ENCODE measurements at places on chromosomes 1 and 21.

DNA sequence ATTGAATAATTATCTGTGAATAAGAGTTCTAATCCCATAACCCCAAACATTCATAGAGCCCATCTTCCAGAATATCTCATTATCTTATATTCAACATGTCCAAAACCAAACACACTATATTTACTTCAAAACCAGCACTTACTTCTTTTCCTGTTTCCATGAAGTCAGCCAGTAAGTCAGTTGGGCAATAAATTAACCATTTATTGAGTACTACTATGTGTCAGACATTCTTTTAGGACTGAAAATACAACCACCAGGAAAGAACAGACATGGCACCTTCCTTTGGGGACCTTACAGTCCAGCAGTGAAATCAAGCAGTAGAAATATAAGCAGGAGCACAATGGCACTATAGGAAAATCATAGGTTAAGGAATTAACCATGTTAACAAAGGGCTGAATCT is 8.8 kb downstream of the AK5 start:
- no peak for DNase-seq

GRCh38 chr21:26169061-26169610 is 1.4 kb downstream of the APP start:
- DNase-seq: no peak

- no peak for DNase-seq
Measured at GRCh38 chr1:87146538-87146937, 182.1 kb upstream of the LMO4 start.

GRCh38 chr21:38622827-38623209 is 124.5 kb upstream of the ERG start:
- DNase-seq: no peak

DNA sequence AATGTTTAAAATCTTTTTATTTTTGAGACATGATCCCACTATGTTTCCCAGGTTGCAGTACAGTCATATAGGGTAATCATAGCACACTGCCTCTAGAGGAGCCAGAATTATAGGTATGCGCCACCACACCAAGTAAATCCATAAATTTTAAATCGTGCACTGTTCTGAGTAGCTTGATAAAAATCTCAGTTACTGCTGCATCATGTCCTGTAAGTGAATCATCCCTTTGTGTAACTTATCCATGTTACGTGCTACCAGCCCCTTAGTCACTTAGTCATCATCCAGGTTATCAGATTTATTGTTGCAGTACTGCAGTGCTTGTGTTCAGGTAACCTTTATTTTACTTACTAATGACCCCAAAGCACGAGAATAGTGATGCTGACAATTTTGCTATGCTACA is 1770.9 kb downstream of the BRINP3 start:
- no peak for DNase-seq

DNA sequence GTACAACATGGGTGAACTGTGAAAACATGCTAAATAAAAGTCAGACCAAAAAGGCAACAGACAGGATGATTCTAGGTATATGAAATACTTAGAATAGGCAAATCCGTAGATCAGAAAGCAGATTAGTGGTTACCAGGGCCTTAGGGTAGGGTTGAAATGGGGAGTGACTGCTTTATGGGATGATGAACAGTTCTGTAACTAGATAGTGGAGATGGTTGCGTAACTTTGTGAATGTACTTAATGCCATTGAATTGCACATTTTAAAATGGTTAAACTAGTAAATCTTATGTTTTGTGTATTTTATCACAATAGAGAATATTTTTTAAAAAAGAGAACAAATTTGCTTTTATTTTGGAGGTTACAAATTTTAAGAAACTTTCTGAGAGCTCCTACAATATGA is 17.4 kb downstream of the ZNF326 start:
- DNase-seq: no peak

DNA sequence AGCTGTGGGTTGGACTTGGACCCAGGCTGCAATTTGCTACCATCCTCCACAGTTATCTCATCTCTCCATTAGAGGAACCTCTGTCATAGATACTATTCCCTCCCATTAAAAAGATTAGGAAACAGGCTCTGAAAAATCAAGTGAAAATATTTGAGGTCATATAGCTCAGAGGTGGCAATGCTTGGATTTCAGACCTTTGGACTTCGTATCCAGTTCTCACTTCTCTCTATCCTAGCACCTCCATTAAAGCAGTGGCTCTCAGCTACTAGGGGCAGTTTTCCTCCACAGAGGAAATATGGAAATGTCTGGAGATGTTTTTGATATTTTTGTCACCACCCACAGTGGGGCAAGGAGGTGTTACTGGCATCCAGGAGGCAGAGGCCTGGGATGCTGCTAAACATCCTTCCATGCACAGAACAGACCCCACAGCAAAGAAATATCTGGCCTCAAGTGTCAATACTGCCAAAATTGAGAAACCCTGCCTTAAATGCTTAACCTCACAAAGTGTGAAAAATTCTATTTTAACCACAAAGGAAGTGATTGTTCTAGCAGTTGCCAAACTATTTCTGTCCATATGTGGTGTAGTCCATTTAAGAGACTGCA is 54.1 kb downstream of the C8A start:
- no peak for DNase-seq

GRCh38 chr1:115764541-115764940 is 4.0 kb downstream of the CASQ2 start:
- no peak for DNase-seq

DNA sequence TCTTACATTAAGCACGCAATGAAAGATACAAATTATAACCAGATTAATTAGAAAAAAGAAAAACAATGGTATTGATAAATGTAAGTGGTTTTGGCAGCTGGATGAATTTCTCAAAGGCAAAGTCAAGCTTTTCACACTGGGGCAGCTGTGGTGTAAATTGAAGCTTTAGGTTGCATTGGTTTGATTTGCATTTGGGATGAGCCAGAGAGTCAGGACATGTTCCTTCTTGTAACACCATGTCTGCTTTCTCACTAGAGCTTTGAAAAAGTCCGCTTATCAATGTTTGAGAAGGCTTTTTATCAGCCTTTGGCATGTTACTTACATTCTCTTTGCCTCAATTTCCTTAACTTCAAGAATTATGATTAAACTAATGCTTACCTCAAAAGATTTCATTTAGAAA is 173.9 kb downstream of the GPATCH2 start:
- DNase-seq: no peak

DNA sequence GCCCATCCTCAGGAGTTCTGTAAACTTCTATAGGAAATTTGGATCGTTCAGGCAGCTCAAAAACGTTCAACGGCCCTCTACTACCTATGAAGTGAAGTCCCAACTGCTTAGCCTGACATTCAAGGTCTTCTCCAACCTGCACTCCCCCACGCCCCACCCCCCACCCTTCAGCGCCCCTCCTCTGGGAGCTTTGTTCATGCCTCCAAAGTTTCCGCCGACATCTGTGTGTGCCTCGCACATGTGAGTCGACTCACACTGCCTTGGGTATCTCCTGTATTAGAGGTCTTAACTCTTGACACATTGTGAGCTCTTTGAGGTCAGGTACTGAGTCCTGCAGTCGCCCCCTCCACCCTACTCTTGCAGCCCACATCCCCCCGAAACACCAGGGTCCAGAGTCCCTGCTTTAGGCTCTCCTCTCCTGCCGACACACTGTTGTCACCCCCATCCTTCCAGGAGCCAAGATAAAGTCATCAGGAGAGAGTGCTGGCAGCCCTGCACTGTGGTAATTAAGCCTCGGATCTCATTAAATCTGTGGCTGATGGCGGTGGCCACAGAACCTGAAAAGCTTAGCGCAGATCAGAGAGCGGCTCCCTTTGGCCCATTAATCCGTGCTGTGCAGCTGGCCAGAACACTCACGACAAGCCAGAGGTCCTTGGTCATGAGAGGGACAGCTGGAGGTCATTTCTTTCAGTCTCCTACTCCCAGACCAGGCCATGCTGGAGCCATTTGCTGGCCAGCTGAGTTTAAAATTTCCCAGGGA is 1.4 kb upstream of the PAFAH2 start:
- DNase-seq: no peak

- no peak for DNase-seq
Measured at GRCh38 chr1:212317916-212318315, 32.7 kb downstream of the PPP2R5A start.

DNA sequence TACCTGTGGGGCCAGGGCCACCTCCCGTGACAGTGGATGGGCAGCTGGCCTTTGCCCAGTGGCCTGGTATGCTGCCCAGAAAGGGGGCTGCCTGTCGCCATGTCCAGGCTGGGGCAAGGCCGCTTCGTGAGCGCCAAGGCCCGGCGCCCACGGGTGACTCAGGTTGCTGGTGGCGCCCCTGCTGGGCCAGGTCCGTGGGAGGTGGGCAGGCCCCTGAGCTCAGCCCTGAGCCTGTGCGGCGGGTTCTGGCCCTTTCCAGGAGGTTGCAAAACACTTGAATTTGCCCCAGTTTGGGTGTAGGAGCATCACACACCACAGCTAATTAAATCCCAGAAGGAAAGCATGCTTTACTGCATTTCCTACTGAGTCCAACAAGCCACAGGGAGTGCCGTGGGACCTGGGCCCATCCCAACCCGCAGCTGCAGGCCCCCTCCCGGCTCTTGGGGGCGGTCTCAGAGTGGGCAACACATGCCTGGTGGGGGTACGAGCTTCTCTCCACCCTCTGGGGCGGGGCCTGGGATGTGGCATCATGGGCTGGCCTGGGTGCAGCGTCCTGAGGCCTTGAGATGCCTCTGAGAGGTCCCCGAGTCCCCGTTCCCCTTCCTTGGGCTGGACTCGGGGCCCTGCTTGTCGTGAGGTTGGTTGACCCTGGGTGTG is 159.8 kb downstream of the PEX14 start:
- no peak for DNase-seq

GRCh38 chr1:1273209-1273511 is 494 bp downstream of the UBE2J2 start:
- DNase-seq: no peak

DNA sequence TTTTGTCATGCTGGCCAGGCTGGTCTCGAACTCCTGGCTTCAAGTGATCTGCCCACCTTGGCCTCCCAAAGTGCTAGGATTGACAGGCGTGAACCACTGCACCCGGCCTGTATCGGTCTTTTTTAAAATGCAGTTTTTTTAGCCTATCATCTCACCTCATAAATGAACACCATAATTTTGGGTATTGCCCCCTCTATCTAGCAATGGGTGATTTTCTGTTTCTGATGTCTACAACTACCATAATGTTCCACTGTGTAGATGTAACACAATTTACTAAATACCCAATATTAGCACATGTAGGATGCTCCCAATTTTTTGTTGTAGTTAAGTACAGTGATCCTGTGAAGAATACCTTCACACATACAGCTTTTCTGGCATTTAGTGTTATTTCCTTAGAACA is 2.0 kb upstream of the CAMTA1 start:
- DNase-seq: no peak

- no peak for DNase-seq
Measured at GRCh38 chr1:239858529-239858928, 233.2 kb upstream of the FMN2 start.

GRCh38 chr1:221302810-221303209 is 423.6 kb downstream of the HLX start:
- DNase-seq: no peak

GRCh38 chr1:30714025-30714424 is 9.4 kb downstream of the MATN1 start:
- no peak for DNase-seq

GRCh38 chr1:165580931-165581871 is 37.4 kb downstream of the LRRC52 start:
- DNase-seq: no peak

DNA sequence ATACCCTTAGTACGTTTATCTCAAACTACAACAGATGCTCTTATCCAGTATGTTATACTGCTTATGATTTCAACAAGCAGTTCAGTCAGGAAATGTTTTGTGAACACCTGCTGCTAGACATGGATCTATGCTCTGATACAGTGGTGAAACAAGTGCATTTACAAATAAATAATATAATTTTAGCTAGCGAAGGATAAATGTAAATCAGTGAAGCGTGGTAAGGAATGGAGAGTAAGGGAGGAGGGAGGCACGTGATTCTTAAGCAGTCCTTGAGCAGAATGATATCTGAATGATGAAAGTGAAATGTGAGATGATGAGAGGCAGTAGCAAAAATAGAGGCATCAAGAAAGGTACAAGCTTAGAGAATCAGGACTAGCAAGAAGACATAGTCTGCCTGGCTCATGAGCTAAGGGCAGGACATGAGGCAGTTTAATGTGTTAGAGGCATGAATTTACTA is 6.3 kb downstream of the TSNAX start:
- DNase-seq: no peak

DNA sequence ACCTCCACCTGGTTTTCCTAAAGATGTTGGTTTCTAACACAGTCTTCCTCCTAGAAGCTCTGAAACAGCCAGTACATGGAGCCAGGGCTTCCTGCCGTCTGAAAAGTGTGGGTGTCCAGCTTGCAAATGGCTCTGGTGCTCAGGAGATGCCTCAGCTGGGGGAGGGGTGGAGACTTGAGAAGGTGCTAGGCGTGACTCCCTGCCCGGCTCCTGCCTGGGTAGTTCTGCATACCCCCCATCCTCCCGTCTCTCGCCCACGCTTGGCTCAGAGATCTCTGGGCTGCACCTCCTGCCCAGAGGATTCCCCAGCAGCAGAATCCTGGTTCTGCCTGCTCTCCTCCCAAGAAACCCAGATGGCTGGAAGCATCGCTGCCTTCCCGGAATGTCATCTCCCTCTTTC is 16.9 kb downstream of the STUM start:
- DNase-seq: no peak

GRCh38 chr1:119291611-119292206 is 76.9 kb upstream of the HAO2 start:
- DNase-seq: no peak

- DNase-seq: no peak
Measured at GRCh38 chr1:198934901-198935305, 296.1 kb downstream of the PTPRC start.

- DNase-seq: peak; percentile 51
Measured at GRCh38 chr1:175152006-175152652, 40.4 kb downstream of the KIAA0040 start.

DNA sequence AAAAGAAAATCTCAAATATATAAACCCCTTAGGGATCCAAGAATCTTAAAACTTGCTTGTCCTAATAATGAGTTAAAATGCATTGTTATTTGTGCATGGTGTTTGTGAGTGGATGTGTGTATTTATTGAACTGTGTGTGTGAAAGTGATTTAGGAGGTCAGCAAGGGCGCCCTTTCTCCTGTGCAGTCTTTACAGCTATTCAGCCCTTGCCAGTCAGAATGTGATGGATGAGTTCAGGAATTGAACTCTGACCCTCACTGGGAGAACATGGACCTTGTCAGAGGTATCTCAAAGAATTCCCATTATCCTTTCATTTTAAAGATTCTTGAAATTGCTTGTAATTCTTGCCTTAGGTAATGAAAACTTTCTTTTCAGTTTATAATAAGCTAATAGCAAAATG is 493.0 kb upstream of the ADGRL4 start:
- DNase-seq: no peak

- no peak for DNase-seq
Measured at GRCh38 chr1:9307303-9307702, 14.6 kb downstream of the SPSB1 start.

- DNase-seq: no peak
Measured at GRCh38 chr21:32206631-32207405, 72.0 kb downstream of the MIS18A start.
